ENCODE measurements at places on chromosomes 2 and 18. TPM values are rescaled to one million over a fixed set of nuclear protein-coding genes. Genes with fewer than 3 reads are reported as not detected.

- no peaks in the 10 kb centered on the region for H3K4me1 ChIP-seq
- H3K27ac ChIP-seq, result no peak overlapping the region
- no peaks in the 10 kb centered on the region for H3K36me3 ChIP-seq
- H3K4me3 ChIP-seq, result no peak overlapping the region
- H3K27me3 ChIP-seq, result no peaks in the 10 kb centered on the region
- no peak for DNase-seq
These were observed 459.4 kb upstream of the MC4R start for GRCh38 chr18:60831971-60832370.

DNA sequence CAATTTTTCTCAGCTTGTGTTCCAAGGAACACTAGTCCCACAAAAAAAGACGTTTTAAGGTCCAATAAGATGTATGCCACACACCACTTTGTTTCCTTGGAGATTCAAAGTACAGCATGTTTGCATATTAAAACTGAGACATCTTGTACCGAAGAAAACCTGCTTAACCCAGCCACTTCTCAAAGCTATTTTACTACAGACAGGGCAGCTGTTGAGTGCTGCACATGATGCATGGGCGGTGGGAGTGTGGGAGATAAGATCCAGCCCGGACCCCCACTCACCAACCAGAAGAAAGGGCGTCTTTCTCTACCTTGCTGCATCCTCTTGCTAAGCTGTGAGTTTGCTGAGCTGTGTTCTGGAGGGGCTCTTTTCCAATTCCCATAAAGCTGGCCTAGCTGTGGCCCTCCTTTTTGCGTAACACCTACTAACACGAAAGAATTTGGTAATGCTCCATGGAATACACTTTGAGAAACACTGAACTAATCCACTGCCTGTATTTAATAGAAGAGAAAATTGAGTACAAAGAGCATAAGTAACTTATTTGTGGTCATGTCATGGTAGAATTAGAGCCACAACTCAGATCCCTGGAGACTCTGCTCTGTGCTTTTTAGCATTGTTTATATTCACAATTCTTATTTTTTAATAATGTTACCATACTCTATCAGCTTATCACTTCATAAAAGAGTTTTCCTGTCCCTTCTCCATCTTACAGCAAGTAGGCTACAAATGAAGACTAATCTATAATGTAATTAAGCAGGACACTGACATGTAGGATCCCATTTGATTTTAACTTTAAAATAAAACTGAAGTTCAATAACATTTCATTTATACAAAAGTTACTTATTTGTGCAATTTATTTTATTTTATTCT lies 90.0 kb downstream of the PLEKHM3 start:
- peak overlapping the region; percentile 19 for H3K27ac ChIP-seq
- no peaks in the 10 kb centered on the region for H3K4me1 ChIP-seq

Gene SLC16A14
- 10.8 TPM for total RNA-seq

- no peaks in the 10 kb centered on the region for H3K4me1 ChIP-seq
- H3K36me3 ChIP-seq, result no peaks in the 10 kb centered on the region
- no peaks in the 10 kb centered on the region for H3K27me3 ChIP-seq
- no peak overlapping the region for H3K4me3 ChIP-seq
- DNase-seq, result no peak
- no peak overlapping the region for H3K27ac ChIP-seq
These were observed 695.3 kb upstream of the ZNF804A start for GRCh38 chr2:183903026-183903425.

Gene ALMS1
- total RNA-seq, result 51.0 TPM

- no peaks in the 10 kb centered on the region for H3K36me3 ChIP-seq
- no peak overlapping the region for H3K27ac ChIP-seq
- H3K27me3 ChIP-seq, result no peaks in the 10 kb centered on the region
- no peak overlapping the region for H3K4me3 ChIP-seq
These were observed 1452.1 kb downstream of the SUCLG1 start for GRCh38 chr2:83006961-83007360.

- peak overlapping the region; percentile 7 for H3K4me3 ChIP-seq
- H3K36me3 ChIP-seq, result no peaks in the 10 kb centered on the region
- H3K27ac ChIP-seq, result peak overlapping the region; percentile 57
- DNase-seq, result no peak
These were observed 41.2 kb upstream of the DAPL1 start for GRCh38 chr2:158753641-158754611.

GRCh38 chr2:214807653-214808052 lies 1.8 kb downstream of the BARD1 start:
- H3K36me3 ChIP-seq, result no peaks in the 10 kb centered on the region
- no peaks in the 10 kb centered on the region for H3K4me1 ChIP-seq
- peak overlapping the region; percentile 96 for H3K27ac ChIP-seq
- peak overlapping the region; percentile 89 for H3K4me3 ChIP-seq
- no peak for DNase-seq
- no peaks in the 10 kb centered on the region for H3K27me3 ChIP-seq

Gene TLX2
- not detected for total RNA-seq

DNA sequence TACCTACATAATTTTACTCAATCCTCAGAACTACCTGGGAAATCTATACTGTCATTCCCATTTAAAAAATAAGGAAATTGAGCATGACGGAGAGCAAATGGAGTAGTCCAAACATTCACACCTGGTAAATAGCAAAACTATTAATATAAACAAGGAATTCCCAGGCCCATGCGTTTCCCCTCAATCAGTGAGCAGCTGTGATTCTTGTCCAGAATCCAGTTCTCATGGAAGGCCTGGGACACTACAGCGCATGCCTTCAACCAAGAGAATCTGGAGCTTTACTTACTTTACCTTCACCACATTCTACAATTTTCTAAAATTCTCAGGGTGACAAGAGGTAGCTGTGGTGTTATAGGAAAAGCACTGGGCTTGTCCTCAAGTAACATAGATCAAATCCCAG lies 259.0 kb downstream of the LRATD1 start:
- H3K36me3 ChIP-seq, result no peaks in the 10 kb centered on the region
- no peaks in the 10 kb centered on the region for H3K27me3 ChIP-seq
- no peak overlapping the region for H3K27ac ChIP-seq
- no peaks in the 10 kb centered on the region for H3K4me1 ChIP-seq

DNA sequence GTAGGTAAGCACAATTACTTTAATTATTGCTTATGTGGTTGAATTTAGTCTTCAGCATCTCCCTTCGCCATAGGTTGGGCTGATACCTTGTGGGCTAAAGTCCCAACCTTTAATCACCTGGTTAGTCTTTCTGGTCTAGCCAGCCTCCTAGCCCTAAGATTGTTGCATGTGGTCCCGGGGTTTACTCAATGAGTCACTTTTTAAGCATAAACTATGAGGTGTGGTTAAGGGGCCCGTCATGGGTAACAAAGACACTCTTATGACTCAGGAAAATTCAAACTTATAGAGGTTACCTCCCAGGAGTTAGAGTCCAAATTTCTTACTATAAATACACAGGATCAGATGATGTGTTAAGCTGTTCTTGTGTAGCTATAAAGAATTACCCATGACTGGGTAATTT lies 841.6 kb downstream of the TRIB2 start:
- no peak overlapping the region for H3K4me3 ChIP-seq
- H3K27ac ChIP-seq, result no peak overlapping the region
- no peaks in the 10 kb centered on the region for H3K36me3 ChIP-seq
- H3K27me3 ChIP-seq, result no peaks in the 10 kb centered on the region

- H3K27ac ChIP-seq, result no peak overlapping the region
- no peaks in the 10 kb centered on the region for H3K4me1 ChIP-seq
- peak; percentile 19 for DNase-seq
- H3K4me3 ChIP-seq, result no peak overlapping the region
- H3K27me3 ChIP-seq, result no peaks in the 10 kb centered on the region
These were observed 201.4 kb downstream of the AFF3 start for GRCh38 chr2:99940963-99941362.

GRCh38 chr18:61502472-61502871 lies 169.2 kb downstream of the CDH20 start:
- DNase-seq, result peak; percentile 19
- no peaks in the 10 kb centered on the region for H3K4me1 ChIP-seq
- H3K27ac ChIP-seq, result no peak overlapping the region
- H3K36me3 ChIP-seq, result no peaks in the 10 kb centered on the region
- H3K27me3 ChIP-seq, result no peaks in the 10 kb centered on the region

Gene GRHL1
- total RNA-seq, result 2.8 TPM

Gene RSAD2
- total RNA-seq, result 12.2 TPM

Gene NRP2
- 156 TPM for total RNA-seq

DNA sequence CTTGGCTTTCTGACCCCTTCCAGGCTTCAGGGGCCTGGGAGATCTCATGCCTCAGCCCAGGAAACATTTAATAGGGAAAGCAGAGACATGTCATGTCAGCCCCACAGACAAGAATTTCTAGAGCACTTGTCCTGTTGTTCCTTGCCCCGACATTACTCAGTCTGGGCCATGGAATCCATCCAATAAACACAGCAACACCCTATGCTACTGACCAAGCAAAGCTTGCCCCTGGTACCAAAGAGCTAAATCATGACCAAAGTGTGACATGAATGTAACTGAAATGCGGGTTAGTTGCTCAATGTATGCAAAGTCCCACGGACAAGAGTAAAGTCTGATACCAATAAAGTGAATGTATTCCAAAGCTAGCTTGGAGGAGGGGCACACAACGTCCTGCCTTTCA lies 35.1 kb downstream of the EHD3 start:
- no peak for DNase-seq
- H3K4me1 ChIP-seq, result no peaks in the 10 kb centered on the region
- no peaks in the 10 kb centered on the region for H3K27me3 ChIP-seq
- no peaks in the 10 kb centered on the region for H3K36me3 ChIP-seq
- no peak overlapping the region for H3K4me3 ChIP-seq

Gene TACR1
- total RNA-seq, result 1.9 TPM

DNA sequence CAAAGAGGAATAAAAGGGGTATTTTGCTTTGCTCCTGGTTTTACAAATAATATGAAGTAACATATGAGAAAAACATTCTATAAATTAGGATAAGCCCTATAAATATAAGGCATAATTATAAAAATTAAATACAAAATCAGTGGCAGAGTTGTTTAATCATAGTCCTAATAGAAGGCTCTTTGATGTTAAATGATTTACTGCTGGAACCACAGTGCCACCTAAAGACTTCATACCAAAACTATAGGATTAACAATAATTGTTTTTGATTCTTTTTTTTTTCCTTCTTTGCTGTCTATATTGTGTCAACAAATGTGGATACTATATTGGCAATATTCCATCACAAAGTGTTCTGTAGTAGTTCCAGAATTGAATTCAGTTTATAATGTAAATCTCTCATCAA lies 837.7 kb upstream of the SLC39A10 start:
- no peak for DNase-seq
- no peaks in the 10 kb centered on the region for H3K4me1 ChIP-seq
- no peaks in the 10 kb centered on the region for H3K27me3 ChIP-seq
- no peaks in the 10 kb centered on the region for H3K36me3 ChIP-seq
- no peak overlapping the region for H3K27ac ChIP-seq

DNA sequence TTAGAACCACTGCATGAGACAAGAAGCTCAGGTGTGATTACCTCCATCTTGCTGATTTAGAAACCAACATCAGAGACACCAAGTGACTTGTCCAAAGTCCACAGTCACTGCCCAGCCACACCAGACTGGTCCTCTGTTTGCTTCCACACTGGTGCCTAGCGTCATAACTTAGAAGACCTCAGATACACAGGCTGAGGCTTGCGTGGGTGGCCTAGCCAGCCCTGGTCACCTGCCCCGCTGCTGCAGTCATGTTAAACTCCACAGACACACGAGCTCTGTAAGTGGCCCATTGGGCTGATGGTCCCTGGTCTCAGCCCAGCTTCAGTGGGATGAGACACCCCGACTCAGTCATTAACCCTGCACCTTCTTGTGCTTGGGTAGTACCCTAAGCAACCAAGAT lies 47.1 kb downstream of the CNGA3 start:
- no peaks in the 10 kb centered on the region for H3K27me3 ChIP-seq
- no peak overlapping the region for H3K27ac ChIP-seq
- H3K4me3 ChIP-seq, result no peak overlapping the region
- no peaks in the 10 kb centered on the region for H3K4me1 ChIP-seq
- no peak for DNase-seq
- no peaks in the 10 kb centered on the region for H3K36me3 ChIP-seq

DNA sequence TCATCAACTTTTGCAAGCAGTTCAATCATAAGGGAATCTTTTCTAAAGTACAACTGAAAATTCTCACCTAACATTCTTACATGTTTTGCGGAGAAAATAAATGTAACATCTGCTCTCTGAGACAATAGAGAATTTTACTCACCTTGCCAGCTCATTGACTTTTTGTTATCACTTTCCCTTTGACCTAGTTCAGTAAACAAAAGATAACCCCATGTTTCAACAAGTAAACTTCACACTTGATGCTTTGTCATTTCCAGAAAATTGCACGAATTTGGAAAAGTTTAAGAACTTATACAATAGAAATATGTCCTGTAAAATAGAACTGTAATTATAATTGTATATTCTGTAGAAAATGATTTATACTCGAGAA lies 1110.0 kb upstream of the ACVR2A start:
- no peak overlapping the region for H3K4me3 ChIP-seq
- no peaks in the 10 kb centered on the region for H3K4me1 ChIP-seq
- no peaks in the 10 kb centered on the region for H3K36me3 ChIP-seq
- no peak for DNase-seq
- no peaks in the 10 kb centered on the region for H3K27me3 ChIP-seq

GRCh38 chr2:160666154-160667060 lies 172.8 kb upstream of the RBMS1 start:
- peak overlapping the region; percentile 95 for H3K27ac ChIP-seq
- peaks cover 8% of the 10 kb centered on the region for H3K4me1 ChIP-seq
- H3K36me3 ChIP-seq, result no peaks in the 10 kb centered on the region
- DNase-seq, result peak; percentile 64
- H3K4me3 ChIP-seq, result peak overlapping the region; percentile 13
- no peaks in the 10 kb centered on the region for H3K27me3 ChIP-seq

Gene CENPA
- not detected for total RNA-seq

DNA sequence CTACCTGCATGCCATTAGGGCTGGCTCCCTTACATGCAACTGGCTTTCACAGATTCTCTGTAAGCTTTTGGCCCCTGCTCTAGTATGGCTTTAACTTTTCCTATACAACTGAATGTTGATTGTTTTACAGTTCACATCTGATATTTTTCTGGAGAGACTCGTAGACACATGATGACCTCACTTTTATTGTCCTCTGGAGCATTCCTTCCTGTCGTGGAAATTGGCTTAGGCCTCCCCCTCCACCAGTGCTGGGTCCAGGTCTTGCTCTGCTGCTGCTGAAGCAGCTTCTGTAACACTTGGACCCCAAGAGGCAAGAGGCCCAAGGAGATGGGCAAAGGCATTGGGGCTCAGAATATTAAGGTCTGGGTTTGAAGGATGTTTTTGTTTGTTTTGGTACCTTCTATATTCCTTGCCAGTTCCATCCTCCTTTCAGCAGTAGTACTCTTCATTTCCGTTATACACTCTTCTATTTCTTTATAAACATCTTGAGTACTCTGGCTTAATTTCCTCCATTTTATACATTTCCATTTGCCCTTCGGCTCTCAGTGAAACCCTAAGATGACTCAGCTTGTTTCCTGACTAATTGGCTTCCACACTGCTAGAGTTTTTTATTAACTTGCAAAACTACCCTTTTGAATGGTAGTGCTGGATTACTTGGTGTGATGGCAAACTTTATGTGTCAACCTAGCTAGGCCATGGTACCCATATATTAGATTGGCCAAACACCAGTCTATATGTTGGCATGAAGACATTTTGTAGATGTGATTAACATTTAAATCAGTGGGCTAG lies 219.8 kb downstream of the CDCA7 start:
- H3K27ac ChIP-seq, result no peak overlapping the region
- no peaks in the 10 kb centered on the region for H3K36me3 ChIP-seq
- no peak overlapping the region for H3K4me3 ChIP-seq
- DNase-seq, result no peak

GRCh38 chr2:3076848-3077642 lies 300.6 kb downstream of the EIPR1 start:
- no peaks in the 10 kb centered on the region for H3K36me3 ChIP-seq
- DNase-seq, result no peak
- no peak overlapping the region for H3K4me3 ChIP-seq
- no peaks in the 10 kb centered on the region for H3K4me1 ChIP-seq
- H3K27ac ChIP-seq, result no peak overlapping the region

- H3K27ac ChIP-seq, result no peak overlapping the region
- no peaks in the 10 kb centered on the region for H3K36me3 ChIP-seq
- DNase-seq, result no peak
- no peaks in the 10 kb centered on the region for H3K4me1 ChIP-seq
- no peak overlapping the region for H3K4me3 ChIP-seq
These were observed 322.8 kb downstream of the LNPK start for GRCh38 chr2:175679231-175679630.
